ENCODE measurements at places on chromosomes 2 and 18.

DNA sequence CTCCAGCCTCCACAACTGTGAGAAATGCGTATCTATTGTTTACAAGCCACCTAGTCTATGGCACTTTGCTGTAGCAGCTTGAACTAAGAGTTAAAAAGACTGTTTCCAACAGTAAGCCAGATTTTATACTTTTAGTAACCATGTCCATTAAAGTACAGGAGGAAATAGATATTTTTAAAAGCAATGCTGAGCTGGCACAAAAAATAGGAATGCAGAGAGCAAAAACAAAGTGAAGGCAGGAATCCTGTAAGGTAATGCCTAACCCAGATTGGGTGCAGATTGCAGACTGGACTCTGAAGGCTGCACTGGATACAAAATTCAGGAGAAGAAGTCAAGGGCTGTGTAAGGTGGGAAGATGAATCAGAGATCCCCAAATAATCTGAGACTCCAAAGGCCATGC is 55.5 kb downstream of the SH3YL1 start:
- no peak for DNase-seq

GRCh38 chr2:209323738-209324137 is 100.1 kb upstream of the MAP2 start:
- DNase-seq, result no peak

GRCh38 chr2:19993731-19994130 is 3.8 kb upstream of the WDR35 start:
- DNase-seq, result no peak

- DNase-seq, result no peak
Observed at GRCh38 chr2:204218040-204218439, 281.5 kb downstream of the ICOS start.

- DNase-seq, result no peak
Observed at GRCh38 chr18:58226429-58226828, 182.4 kb downstream of the NEDD4L start.

DNA sequence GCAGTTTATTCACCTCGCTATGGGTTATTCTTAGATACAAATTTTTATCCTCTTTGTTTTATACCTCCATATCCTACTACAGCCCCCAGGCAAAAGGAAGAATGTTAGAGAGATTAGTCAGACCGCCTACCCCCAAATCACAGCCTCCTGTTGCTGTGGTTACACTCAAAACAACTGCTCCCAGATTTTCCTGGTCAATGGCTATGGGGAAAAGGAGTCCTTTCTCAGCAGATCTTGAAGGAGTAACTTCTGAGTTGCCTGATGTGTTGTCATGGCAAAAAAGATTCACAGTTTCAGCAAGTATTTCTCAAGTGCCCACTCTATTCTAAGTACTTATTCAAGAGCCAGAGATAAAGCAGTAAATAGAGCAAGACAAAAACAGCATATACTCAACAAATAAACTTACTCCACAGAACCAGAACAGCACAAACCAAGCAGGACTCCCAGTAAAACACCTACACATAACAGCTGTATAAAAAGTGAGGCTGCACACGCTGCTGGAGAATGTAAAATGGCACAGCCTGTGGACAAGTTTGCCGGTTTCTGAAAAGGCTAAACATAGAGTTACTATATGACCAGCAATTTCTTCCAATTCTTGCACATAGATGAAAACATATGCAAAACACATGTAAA is 104.8 kb downstream of the NOL10 start:
- DNase-seq, result peak; percentile 90

DNA sequence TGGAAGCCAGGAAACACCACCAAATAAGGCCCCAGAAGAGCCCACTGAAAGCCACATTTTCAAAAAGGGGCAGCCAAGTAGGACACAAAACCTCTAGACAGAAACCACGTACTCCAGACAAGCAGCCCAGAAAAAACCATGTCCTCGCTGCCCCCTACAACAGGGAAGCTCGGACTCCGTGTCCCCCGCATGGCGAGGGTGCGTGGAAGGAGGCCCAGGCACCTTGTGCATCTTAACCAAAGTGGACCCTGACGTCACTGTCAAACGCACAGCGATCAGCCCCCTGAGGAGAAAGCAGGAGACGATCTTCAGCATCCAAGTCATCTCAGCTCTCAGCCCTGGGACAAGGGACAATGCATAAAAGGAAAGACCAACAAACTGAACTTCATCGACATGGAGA is 168.4 kb downstream of the EIPR1 start:
- DNase-seq, result no peak

DNA sequence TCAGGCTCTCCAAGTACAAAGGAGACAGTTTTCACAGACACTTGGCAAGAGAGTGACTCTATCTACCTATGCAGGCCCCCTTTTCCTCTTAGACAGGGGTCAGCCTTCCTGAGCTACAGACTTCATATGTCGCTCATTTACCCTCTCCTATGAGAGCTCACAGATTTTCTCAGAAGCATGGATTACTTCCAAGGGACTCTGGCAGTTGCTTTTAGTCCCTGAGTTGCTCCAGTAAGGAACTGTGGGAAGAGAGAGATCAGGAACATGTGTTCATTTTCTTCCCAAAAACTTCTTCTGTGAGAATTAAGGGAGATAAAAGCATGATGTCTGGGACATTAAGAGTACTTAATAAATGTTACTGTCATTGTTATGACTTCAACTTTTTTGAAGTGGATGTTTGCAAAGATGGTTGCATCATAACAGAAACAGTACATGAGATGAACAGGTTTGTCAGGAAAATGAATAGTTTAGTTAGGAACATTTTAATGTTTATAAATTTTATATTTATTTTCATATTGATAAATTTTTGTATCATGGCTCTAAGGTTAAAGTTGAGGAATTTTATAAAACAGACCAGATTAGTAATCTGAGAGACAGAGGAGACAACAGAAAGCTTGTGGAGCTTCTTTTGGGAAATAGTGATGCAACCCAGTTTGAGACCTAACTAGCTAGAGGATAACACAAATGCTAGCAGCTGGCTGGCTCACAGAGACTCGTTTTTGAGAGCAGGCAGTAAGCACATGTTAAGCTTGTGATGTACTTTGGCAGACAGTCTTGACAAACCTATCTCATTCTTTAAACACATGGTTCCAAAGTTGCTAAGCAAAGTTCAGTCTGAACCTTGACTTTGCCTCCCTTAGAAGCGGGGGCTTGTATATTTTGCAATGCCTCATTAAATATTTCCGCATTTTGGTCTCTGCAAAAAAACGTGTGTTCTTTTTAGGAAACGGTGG is 21.7 kb upstream of the UGP2 start:
- DNase-seq, result peak; percentile 45

GRCh38 chr2:144461308-144461766 is 58.6 kb downstream of the ZEB2 start:
- DNase-seq, result no peak

DNA sequence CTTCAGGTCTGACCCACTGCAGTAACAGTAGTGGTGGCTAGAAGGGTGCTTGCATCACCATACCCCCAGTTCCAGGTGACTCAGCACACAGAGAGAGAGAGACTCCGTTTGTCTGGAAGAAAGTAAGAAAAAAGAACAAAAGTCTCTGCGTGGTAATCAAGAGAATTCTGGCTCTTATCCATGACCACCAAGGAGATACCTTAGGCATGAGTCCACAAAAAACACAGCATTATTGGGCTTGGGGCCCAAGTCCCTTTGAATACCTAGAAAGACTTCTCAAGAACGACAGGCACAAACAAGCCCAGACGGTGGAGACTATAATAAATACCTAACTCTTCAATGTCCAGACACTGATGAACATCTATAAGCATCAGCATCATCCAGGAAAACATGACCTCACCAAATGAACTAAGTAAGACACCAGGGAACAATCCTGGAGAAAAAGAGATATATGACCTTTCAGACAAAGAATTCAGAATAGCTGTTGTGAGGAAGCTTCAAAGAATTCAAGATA is 21.7 kb upstream of the BAZ2B start:
- peak; percentile 98 for DNase-seq

DNA sequence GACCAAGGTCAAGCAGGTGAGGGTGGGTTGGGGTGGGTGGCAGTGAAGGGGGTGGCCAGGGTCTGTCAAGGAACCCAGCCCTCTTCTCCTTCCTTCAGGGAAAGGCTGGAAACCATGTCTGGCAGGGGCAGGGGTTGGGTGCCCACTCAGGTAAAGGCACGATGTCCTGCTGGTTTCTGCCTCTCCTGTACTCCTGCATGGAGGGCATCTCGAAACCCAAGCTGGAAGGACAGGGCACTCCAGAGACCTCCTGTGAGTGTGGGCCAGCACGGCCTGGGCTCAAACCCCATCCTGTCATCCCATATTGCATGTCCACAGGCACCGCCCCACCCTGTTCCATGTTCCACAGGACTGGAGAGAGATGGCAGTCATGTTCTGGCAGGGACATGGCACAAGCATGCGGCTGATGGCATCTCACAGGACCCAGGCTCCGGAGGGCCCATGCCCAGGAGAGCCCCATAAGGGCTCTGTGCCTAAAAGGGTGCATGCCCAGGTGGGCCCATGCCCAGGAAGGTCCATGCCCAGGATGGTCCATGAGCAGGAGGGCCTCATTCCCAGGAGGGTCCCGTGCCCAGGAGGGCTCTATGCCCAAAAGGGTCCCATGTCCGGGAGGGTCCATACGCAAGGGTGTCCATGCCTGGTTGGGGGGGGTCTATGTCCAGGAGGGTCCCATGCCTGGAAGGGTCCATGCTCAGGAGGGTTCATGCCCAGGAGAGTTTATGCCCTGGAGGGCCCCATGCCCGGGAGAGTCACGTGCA is 6.4 kb downstream of the GPR35 start:
- no peak for DNase-seq

DNA sequence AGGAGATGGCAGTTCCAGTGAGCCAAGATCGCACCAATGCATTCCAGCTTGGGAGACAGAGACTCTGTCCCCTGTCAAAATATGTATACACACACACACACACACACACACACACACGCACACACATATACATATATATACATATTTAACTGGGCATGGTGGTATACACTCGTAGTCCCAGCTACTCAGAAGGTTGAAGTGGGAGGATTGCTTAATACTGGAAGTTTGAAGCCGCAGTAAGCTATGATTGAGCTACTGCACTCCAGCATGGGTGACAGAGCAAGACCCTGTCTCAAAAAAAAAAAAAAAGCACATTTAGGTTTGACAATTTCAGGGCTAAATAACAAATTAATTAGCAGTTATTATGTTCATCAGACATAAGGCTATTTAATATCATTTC is 36.0 kb upstream of the ATIC start:
- DNase-seq, result no peak

DNA sequence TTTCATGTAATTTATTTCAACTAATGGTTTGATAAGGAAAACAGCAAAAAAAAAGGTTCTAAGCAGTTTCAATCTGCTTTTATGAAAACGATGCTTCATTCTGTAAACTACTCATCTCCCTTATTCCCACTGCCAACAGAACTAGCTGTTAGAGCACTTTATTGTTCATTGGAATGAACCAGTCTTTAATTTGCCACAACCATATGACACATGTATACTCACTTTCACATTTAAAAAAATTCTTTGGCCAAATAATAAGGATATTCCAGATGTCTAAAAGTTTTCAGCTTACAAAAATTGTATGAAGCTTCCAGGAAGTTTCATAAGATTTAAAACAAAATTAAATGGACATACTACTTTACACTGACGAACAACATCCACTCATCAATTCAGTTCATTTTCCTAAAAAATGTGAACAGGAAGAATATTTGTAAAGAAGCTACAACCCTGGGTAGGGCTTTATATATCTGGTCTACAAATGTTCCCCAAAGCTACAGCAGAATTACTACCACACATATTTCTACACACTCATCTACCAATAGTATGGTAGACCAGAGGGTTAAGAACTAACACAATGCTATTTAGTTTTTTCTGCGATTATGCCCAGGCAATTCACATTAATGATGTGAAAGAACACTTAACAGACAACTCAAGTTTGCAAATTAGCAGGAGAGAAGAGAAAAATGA is 37.7 kb downstream of the ZNF521 start:
- no peak for DNase-seq

GRCh38 chr2:23524261-23524706 is 139.3 kb downstream of the KLHL29 start:
- peak; percentile 61 for DNase-seq

GRCh38 chr18:9695605-9696004 is 12.5 kb upstream of the RAB31 start:
- DNase-seq, result no peak

DNA sequence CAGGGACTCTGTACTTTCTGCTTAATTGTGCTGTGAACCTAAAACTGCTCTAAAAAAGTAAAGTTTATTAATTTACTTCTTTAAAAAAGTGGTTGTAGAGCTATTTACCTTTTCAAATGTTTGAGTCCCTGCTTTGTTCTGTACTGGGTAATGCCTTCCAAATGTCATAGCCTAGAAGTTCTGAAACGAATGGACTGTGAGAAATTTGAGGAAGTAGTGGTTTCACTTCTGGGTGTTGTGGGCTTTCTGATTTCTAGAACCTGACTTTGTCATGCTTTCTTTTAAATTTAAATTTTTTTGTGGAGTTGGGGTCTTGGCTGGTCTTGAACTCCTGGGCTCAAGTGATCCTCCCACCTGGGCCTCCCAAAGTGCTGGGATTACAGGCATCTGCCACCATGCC is 44.6 kb downstream of the SMAD4 start:
- no peak for DNase-seq

DNA sequence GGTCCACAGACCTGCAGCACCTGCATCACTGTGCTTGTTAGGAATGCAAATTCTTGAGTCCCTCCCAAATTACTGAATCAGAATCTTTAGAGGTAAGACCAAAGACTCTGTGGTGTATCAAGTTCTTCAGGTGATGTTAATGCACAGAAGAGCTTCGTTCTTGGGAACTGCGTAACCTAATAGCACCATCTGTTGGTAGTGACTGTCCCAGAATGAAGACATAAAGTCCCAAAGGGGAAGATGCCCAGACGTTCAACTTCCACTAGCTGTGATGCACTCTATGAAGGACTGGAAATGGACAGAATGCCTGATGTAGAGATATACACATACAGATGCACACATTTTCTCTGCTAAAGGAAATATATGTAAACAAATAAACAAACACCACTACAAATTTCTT is 576.0 kb downstream of the LRP1B start:
- DNase-seq, result peak; percentile 55

DNA sequence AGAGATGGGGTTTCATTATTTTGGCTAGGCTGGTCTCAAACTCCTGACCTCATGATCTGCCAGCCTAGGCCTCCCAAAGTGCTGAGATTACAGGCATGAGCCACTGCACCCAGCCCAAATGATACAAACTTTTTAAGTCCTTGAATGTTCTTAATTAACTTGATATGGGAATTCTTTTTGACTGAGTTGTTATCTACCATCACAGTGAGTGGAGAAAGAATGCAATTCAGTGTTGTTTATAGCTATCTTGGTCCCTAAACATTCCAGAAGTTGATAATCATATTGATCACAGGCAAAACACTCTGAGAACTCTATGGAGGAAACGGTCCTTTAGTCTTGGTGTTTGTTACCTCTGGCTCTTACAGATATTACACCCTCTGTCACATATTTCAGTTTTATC is 1072.5 kb downstream of the SUCLG1 start:
- no peak for DNase-seq

DNA sequence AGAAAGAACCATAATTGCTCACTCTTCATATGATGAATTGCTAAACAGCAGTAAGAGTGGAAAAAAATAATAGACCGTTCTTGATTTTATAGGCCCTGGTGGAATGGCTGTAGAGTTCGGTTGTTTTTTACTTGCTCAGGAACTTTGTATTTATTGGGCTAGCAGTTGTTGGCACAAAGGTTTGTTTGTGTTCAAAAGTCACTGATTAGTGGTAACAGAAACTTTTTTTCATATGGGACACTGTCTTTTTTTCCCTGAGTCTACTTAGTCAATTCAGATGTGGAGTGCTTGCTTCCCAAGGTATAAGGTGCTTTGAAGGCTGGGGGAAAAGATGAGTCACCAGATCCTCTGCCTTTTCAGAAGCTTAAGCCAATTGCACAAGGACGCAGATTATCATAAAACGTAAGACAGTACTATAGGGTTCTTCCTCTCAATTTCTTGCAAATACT is 25.8 kb downstream of the PHLPP1 start:
- DNase-seq, result peak; percentile 82

- DNase-seq, result peak; percentile 19
Observed at GRCh38 chr18:39607034-39607433, 2041.4 kb upstream of the CELF4 start.

Data from epithelial cell of esophagus (primary cell).